ENCODE measurements at places on chromosomes 6 and 20.

GRCh38 chr6:126721581-126722160 lies 381.8 kb downstream of the CENPW start:
- DNase-seq = no peak

- no peak for DNase-seq
Measured at GRCh38 chr6:84093441-84094435, 60.2 kb downstream of the MRAP2 start.

- DNase-seq = no peak
Measured at GRCh38 chr6:158669145-158670035, 19.5 kb downstream of the SYTL3 start.

DNA sequence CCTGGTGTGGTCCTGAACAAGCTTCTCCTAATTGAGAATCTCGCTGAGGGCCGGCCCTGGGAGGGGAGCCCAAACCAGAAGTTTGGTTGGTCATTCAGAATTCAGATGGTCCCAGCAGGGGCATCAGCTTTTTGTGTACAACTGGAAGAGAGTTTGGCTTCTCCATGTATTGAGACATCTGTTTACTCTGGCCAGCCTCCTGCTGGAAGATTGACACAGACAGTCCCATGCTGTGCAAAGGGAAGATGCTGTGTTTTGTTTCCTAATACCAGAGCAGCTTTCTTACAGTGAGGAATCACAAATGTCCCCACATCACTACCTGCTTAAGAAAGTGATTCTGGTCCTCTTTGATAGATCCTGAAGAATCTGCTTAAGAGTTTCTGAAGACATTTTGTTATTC lies 97.8 kb downstream of the PLEKHG1 start:
- no peak for DNase-seq

DNA sequence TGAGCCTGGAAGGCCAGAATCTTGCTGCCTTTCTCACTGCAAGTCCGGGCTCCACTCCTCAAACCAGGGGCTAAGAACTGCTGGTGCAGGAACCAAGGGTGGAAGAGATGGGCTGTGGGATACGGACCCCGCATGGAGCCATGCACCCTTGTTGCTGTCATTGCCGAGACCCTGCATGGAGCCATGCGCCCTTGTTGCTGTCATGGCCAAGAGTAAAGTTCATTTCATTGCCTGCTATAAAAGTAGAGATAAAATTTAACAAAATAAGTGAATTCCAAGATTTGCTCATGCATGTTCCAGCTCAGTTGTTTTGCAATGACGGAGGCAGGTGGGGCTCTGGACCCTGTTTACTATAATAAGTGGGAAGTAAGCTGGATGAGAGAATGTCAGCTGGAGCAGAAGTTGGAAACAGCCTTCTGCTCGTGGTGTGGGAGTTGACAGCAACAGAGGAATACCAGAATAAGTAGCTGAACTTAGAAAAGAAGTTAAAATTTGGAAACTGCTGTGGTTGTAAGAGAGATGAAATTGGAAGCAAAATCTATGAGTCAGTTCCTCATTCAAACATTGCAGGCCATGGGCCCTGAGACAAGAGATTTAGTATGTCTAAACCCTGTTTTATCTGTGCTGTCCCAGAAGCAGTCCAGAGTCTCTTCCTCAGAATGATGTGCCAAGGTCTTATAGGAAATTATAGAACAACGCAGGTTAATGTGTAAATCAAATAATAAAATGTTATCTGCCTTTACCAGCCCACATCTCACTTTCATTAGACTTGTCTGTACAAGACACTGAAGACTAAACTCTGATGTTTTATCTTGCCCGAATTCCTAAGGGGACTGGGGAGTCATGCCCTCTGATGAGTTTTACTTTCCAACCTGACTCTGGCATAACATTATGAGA lies 15.8 kb upstream of the THBS2 start:
- DNase-seq = no peak

- no peak for DNase-seq
Measured at GRCh38 chr6:30998785-30999184, 11.5 kb upstream of the MUC22 start.

DNA sequence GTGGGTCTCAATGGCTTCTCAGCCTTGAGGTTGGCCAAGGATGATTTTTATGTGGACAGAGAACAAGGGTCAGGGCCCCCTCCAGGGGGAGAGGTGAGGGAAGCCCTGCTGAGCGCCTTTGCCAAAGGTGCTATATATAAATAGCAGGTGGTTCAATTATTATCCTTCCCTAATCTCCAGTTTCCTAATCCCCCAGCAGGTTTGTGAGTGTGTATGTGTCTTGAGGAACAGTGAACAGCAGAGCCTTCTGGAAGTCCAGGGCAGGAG lies 3.2 kb upstream of the SIRPA start:
- no peak for DNase-seq

DNA sequence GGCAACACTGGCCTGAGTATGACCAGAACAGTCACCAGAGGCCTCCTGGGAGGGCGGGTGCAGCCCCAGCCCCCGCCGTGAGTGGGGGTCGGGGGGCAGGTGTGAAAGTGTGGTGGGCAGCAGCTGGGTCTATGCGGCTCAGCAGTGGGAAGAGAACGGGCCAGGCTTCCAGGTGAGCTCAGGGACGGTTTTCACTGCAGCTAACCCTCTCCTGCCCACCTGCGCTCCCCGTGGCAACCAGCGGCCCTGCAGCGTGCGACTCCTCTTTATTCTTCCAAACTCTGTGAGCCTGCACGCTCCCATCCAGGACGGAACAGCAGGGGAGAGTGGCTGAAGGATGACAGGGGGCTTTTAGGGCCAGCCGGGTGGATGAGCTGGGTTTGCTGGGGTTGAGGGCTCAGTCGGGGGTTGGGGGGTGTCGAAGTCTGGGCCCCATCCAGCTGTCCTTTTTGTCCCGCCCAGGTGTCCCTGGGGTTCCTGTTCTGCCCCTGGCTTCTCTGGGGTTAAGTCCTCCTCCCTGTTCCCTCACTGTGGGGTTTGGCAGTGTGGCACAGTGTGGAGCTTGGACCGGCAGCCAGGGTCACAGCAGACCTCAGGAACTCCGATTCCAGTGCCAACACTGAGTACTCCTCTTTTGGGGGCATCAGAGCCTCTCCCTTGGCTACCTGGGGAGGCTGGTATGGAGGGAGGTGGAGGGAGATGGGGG lies 859 bp upstream of the BIRC7 start:
- peak; percentile 62 for DNase-seq

GRCh38 chr6:102944475-102944874 lies 1551.0 kb downstream of the GRIK2 start:
- DNase-seq = no peak

DNA sequence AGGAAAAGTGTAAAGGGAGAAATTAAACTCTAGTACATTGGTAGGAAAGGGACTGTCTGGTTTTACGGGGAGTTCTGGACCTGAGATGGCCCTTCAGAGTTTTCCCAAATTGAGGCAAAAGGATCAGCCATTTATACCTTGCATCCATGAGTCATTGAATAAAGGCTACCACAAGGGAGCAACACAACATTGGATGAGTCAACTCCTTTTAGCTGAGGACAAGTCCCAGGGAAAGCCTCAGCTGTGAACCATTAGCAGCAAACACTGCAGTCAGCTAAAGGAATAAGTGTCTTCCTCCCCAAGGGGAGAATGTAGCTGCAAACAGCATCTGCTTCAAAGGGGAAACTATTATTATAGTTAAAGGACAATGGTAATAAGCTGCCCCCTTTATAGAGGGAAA lies 468.7 kb upstream of the ID4 start:
- DNase-seq = no peak

DNA sequence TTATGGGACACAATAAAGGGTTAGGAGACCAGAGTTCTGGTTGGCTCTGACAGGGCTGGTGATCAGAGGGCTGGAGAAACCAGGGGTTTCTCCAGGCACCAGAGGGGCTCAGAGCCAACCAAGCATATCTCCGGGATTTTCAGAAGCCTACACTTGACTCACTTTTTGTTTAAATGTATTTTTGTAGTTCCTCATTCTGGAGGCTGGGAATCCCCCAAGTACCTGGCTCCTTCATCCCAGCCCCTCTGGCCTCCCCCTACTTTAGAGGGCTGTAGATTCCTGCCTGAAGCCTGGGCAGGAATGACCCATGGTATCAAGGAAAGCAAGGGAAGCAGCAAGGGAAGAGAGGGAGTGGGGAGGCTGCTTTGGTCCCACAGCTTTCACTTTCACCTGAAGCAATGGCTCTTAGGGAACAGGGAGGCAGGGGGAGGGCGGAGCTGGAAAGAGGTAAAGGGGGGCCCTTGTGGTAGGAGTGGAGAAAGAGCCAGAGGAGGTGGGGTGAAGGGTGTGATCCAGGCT lies 973 bp downstream of the CD40 start:
- DNase-seq = peak; percentile 61

DNA sequence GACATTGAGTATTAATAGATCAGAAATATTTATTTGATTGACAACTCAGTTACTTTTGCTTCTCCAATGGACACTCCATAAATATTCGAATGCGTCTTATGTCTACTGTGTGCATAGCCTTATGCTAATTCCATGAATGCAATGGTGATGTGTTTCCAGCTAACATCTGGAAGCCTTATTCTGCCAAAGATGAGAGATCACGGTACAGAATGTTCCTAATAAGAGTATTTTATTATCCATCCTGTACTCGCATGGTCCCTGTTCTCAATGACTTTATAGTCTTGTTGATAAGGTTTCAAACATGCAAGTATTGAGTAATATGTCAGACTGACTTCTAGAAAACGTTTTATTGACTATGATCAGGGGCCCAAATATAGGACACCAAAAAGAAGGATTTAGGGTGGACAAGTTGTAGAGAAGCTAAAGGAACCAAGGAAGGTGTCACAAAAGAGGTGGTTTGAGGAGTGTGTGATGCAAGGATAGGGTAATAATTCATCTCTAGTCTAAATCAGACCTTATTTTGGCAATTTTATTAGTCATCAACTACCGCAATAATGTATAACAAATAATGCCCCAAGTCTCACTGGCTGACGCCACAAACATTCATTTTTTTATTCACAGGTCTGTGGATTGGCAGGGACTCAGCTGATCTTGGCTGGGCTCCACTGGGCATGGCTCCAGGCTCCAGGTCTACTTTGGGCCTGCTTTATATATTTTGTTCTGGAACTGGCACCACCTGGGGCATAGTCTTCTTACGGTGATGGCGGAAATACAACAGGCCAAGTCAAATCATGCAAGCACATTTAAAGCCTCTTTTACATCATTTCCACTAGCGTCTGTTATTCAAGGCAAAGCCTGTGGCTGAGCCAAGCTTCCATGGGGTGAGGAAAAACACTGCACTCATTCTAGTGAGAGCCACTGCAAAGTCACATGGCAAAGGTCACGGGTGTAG lies 24.5 kb upstream of the CD83 start:
- no peak for DNase-seq

- peak; percentile 69 for DNase-seq
Measured at GRCh38 chr6:33672808-33673207, 38.7 kb downstream of the UQCC2 start.

DNA sequence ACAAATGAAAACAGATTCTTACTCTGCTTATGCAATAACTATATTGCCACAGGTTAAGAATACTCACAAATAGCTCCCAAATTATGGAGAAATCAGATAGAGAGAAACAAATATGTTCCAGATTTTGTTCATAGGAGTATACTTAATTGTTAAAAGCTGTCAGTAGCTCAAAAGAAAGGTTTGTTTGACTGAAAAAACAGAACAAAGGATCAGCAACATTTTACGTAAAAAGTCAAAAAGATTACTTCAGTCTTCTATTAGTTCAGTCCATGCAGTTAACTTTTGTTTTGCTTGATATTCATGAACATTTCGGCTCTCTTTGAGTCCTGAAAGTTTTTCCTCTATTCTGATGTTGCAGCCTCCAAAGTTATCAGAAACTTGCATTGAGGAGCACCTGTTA lies 13.4 kb upstream of the NANP start:
- no peak for DNase-seq

DNA sequence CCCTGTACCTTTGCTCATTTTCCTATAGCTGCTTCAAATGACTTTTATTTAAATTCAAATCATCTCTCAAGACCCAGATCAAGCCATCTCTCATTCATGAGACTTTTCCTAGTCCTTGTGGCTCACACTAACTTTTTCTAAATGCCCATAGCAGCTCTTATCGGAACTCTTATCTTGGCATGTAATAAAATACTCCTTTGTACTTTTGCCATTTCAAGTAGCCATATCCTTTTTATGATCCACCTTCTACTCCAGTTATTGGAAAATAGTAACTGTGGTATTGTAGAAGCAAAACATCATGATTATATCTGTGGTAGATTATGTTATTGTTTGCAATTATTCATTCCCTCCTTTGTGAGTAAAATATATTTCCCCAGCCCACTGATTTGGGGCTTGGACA lies 37.6 kb upstream of the FILIP1 start:
- no peak for DNase-seq

GRCh38 chr20:10924644-10925201 lies 250.9 kb upstream of the JAG1 start:
- DNase-seq = no peak

- peak; percentile 71 for DNase-seq
Measured at GRCh38 chr20:36541227-36541767, at the start of gene MYL9. MYL9 (plus strand) TSS chr20:36541519; CDS start chr20:36544885, 3,366 bp downstream.

- DNase-seq = no peak
Measured at GRCh38 chr6:134531611-134532010, 213.7 kb upstream of the SGK1 start.

GRCh38 chr6:106496823-106497222 lies 132.5 kb downstream of the RTN4IP1 start:
- no peak for DNase-seq

- no peak for DNase-seq
Measured at GRCh38 chr6:150203871-150204545, 61.2 kb downstream of the PPP1R14C start.

GRCh38 chr20:58481481-58482021 lies 33.6 kb downstream of the APCDD1L start:
- DNase-seq = peak; percentile 75

GRCh38 chr6:37653229-37653628 lies 44.5 kb downstream of the MDGA1 start:
- DNase-seq = no peak

DNA sequence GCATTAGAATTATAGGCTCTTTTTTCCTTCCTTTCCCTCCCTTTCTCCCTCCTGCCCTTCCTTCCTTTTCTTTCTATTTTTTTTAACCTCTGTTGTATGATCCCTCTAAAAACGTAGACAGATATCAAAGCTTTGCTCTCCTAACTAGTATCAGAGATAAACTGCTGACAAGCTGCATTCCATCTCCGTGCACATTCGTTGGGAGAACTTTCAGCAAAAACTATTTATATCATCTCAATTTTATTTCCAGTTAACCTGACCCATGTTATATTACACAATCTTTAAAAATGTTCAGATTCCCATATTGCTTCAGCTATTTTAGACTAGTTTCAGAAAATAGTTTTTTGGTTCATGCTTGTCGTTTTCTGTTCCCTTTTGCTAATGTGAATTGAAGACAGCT lies 47.3 kb downstream of the RNF217 start:
- no peak for DNase-seq

GRCh38 chr6:14068133-14068532 lies 49.4 kb upstream of the CD83 start:
- no peak for DNase-seq

DNA sequence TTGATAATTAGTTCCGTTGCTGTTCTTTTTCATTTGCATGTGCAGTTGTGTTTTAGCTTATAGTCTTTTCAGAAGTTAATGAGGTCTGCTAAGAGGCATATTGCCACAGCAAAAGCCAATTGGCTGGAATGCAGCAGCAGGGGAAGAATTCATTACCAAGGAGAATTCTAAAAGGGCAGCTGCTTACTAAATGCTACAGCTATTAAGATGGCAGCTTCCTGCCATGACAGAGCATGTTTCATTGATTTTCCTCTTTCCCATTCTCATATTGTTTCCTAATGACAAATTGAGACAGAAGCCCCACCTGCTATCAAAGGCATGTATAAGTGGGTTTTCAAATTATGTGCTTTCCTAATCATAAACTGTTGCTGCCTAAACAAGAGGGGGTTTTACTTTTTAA lies 66.6 kb downstream of the CLVS2 start:
- DNase-seq = no peak

- DNase-seq = no peak
Measured at GRCh38 chr6:157424491-157425020, 43.6 kb downstream of the ZDHHC14 start.
